ENCODE measurements at places on chromosomes 7 and 10.

DNA sequence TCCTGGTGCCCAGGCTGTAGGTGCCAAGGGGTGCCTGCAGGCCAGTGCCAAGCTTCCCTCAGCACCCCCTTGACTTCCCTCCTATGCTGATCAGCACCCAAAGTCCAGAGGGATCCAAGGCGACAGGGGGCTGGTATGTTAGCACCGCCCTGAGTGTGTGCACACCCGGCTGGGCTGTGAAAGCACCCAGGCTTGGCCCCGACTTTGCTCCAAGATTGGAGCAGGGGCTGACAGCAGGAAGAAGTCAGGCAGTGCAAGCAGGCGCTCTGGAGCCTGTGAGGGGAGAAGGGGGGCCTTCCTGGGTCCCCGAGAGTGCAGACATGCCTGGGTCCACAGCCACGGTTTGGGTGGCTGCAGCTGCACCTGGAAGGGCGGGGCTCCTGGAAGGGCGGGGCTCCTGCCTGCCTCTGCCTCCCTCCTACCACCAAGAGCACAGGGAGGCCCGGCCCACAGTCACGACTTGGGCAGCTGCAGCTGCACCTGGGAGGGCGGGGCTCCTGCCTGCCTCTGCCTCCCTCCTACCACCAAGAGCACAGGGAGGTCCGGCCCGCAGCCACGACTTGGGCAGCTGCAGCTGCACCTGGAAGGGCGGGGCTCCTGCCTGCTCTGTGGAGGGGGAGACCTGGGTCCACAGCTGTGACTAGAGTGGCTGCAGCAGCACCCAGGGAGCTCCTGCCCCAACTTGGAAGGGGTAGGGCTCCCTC is 30.2 kb upstream of the ZMYND11 start:
- DNase-seq, result no peak

GRCh38 chr7:12422554-12423320 is 19.1 kb upstream of the VWDE start:
- no peak for DNase-seq

GRCh38 chr10:133529576-133529946 is 2.4 kb downstream of the CYP2E1 start:
- DNase-seq, result no peak

DNA sequence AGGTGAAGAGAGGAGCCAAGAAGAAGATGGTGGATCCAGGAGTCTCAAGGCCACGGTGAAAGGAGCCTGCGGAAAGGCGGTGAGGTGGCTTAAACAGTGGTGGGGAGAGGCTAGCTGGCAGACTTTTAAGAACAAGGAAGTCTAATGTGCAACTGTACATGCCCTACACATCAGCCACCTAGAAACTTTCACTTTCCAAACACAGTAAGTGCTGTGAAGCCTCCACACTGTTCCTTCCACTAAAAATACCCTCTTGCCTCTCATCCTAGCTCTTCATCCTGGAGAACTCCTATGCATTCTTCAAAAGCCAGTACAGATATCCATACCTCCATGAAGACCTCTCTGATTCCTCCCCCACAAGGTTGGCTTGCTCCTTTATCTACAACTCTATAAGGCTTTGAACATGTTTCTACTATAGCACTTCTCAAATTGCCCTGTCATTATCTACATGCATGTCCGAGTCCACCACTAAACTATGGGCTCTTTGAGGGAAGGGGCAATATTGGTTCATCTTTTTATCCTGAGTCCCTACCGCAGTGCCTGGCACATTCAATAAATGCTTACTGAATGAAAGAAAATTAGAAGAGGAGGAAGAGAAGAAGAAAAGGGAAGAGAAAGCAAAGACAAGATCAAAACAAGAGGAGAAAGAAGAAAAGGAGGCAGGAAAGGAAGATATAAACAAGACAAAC is 54.2 kb downstream of the DNAJC12 start:
- no peak for DNase-seq

GRCh38 chr10:12927896-12928295 is 73.6 kb downstream of the CCDC3 start:
- no peak for DNase-seq

GRCh38 chr10:132528064-132528691 is 9.4 kb upstream of the INPP5A start:
- DNase-seq, result no peak

DNA sequence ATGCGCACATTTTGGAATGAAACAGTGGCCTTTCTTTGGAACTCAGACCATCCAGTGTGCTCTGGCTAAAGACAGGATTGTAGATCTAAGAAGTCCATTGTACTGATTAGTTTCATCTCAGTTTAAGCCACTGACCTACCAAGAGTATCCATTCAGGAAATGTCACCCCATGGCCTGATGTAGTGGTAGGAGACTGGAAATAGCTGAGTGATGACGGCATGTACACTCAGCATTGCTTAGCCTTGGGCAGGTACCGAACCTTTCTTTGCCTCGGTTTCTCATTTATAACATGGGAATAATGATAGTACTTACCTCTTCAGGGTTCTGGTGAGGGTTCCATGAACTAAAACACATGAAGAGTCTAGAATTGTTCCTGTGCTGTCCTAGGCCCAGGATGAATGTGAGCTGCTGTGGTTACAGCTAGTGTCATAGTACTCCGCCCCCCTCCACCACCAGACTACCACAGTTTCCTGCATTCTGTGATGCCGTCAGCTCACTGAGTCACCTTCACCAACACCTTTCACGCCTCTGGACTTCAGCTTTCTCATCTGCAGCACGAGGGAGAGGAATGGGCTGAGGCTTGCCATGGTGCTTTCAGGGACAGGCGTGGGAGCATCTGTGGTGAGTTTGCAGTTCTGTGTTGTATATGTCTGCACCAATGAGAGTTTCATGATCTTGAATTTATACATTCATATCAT is 484.0 kb upstream of the GALNT17 start:
- peak; percentile 69 for DNase-seq

DNA sequence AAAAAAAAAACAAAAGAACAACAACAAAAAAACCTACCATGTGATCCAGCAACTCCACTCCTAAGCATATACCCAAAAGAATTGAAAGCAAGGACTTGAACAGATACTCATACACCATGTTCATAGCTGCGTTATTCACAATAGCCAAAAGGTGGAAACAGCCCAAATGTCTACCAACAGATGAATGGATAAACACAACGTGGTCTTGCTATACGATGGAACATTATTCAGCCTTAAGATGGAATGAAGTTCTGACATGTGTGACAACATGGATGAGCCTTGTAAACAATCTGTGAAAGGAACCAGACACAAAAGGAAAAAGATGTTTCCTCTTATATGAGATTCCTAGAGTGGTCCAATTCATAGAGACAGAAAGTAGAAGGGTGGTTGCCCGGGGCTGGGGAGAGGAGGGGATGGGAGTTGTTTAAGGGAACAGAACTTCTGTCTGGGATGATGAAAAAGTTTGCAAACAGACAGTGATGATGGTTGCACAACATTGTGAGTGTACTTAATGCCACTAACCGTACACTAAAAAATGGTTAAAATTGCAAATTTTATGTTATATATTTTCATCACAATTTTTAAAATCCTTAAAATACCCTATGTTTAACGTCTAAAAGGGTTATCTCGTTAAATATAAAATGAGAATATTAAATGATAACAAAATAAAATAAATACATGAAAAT is 11.6 kb downstream of the CLEC2L start:
- no peak for DNase-seq

DNA sequence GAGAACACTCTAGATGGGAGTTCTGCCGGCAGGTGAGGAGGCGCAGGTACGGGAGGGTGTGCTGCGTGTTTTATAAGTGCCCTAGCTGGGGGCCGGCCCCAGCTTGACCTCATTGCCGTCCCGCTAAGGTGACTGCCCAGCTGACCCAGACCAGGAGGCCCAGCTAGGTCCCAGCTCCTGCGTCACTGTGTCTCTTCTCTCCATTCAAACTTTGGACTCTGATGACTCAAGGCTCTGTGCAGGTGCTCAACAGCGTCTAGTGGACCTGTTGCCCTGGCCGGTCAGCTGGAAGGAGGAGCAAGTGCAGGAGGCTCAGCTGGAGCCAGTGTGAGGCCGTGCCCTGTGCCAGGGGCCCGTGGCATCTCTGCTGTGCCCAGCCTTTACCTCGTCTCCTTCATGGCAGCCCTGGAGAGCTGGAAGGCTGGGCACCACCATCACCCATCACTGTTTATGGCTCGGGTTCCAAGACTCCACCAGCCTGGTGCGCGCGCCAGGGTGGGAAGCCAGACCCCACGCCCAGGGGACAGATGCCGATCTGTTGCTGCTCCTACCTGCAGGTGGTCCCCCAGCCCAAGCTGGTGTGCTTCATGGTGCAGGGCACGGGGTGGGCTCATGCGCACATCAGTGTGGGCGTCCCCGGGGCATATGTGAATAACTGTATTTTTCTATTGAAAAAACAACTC is 14.6 kb downstream of the LHPP start:
- DNase-seq, result no peak

DNA sequence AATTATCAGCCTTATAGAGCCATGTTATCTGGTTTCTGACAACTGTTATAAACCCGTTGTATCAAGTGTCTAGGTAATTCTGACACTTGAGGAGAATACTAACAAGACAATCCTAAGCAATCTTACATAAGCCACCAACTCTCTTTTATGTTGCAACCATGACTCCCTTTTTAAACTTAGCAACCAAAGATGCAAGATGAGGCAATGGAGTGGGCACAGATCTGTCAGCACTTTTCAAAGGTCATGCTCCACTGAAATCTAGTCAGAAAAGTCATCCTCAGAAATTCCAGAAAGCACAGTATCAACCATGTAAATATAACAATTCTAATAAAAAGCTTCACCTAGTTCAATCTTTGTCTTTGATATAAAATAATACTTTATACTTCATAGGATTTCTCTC is 77.0 kb upstream of the SEMA3A start:
- no peak for DNase-seq

- no peak for DNase-seq
These were observed 23.5 kb upstream of the PRF1 start for GRCh38 chr10:70626056-70626455.

- no peak for DNase-seq
These were observed 129.2 kb downstream of the KCND2 start for GRCh38 chr7:120402079-120402767.

- no peak for DNase-seq
These were observed 15.3 kb upstream of the AKR1C1 start for GRCh38 chr10:4947635-4948596.

GRCh38 chr7:121275204-121275603 is 53.6 kb upstream of the WNT16 start:
- DNase-seq, result no peak

GRCh38 chr7:105816266-105816843 is 60.0 kb downstream of the ATXN7L1 start:
- no peak for DNase-seq

- no peak for DNase-seq
These were observed 26.3 kb downstream of the SP4 start for GRCh38 chr7:21454182-21454581.

DNA sequence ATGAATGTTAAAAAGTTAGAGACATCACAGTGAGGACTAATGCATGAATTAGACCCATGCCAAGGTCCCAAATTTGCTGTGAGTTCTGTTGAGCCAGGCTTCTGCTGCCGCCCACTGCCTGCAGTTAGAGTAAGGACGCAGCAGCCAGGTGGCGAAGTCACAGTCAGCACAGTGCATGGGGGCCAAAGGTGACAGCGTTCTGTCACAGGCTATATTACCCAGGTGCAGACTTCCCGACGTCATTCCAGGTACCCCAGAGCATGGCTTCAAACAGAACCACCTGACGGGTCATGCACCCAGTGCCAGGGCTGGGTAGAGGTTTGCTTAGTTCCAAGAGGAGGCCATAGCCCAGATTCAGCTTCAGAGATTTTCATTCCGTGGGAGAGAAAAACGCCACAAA is 33.9 kb upstream of the HMX3 start:
- DNase-seq, result no peak

- DNase-seq, result no peak
These were observed 166.2 kb downstream of the CPEB3 start for GRCh38 chr10:92124616-92125143.

- DNase-seq, result no peak
These were observed 348.7 kb upstream of the POT1 start for GRCh38 chr7:125278318-125278717.

GRCh38 chr10:91756286-91756685 is 41.9 kb upstream of the TNKS2 start:
- no peak for DNase-seq

DNA sequence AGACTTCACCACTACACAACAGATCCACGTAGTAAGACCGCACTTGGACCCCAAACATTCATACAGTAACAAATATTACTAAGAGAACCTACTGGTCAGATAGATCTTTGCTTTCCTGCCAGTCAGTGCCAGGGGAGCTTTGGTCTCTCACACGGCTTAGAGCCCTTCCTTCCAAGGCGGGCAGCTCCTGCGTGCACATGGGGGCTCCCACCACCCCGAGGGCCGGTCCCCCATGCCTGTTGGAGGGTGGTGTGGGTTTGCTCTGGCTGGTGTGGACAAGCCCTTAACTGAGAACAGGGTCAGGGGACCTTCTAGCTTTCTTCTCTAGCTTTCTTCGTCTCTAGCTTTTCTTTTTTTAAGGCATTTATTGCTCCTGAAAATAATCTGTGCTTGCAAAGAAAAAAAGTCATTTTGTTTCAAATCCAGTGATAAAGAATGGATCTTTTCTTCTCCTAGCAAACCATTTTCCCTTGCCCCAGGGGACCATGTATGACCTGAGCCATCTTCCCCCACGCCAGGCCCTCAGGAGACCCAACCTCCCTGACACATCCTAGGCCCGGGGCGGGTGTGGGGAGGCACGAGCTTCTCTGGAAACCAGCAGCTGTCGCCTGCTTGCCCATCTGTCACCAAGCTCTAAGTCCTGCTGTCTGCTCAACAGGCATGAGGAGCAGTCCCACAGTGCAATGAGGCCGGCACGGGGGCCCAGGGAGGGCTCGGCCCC is 591.1 kb downstream of the PTPRN2 start:
- no peak for DNase-seq

- no peak for DNase-seq
These were observed 2.6 kb downstream of the AGR3 start for GRCh38 chr7:16879181-16879580.

DNA sequence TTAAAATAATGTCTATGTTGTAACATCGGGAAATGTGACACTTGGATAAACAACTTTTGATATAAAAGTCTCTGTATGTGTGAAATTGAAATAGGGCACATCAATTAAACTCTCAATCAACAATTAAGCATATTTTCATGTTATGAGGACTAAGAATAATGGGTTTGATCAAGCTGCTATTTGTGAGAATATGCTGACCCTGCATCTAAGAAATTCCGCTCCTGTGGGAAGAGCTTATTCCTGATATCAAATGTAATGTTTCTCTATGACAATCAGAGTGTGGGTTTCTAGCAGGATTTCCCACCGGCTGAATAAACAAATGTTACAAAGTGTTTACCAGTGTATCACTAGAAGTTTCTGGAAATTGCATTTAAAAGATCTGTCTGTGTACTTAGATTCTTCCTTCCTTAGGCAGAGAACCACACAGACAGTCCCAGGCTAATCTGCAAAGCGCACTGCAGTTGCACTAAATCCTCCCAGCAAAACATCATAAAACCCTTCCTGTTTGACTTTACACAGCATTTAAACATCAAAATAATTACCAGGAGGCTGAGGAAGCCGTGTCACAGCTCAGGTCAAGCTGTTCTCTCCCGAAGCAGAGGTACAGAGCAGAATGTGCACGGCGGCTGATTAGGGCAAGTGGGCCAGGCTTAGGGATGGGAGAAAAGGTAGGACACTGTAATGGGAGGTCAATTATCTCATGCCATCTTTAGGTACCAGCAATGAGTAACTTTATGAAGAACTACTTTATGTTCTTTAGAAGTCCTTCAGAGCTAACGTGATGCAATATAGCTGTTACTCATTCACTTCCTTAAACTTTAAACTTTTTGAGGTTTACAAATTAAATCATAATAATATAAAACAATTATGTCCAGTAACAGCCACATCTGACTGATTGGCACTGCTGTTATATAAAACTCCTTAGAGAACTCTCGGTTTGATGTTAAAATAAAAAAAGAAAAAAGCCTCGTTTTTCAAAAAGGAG is 109.1 kb upstream of the CTTNBP2 start:
- DNase-seq, result no peak

GRCh38 chr7:150753239-150753638 is 16.0 kb downstream of the GIMAP5 start:
- DNase-seq, result no peak

Data from stimulated activated CD4-positive, alpha-beta T cell treated with anti-CD3 and anti-CD28 coated beads, Interleukin-4, amount 100 ng/mL, for 24 hours (primary cell).